ENCODE measurements at places on chromosomes 12 and 14.

GRCh38 chr12:92334552-92334951, 188.9 kb upstream of the BTG1 start:
- DNase-seq: no peak

DNA sequence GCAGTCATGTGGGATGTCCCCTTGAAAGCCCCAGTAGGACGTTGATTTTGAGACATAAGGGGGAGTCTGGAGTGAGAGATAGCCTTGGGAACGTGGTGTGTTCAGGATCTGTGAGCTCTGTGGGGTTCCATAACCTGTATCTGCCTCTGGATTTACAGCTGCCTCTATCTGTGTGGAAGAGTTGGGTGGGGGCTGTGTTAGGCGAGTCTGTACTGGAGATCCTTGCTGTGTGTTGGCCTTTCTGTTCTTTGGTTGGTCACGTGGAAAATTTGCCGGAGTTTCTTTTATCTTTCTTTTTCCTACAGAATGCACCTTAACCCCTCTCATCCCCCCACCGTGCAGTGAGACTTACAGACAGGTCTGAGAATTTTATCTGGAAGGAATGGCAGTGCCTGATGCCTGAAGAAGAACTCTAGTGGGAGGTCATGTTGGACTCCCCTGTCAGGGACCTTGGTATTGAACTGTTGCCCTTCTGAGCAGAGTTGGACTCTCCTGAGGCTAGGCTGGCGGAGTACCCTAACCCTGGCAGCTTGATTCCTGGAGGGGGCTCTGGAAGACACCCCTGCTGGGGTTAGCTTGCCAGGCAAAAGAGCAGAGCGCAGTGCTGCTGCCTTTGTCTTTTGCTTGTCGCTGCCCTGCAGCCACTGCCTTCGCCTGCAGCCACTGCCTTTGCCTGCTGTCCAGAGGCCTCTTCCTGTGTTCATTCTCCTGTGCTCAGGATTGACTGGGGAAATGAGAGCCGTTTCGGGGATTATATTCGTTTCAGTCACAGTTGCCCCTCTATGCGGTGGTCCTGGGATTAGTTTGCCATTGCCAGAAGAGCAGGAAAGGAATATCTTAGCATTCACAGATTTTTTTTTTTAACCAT, 34.1 kb downstream of the ZNF664 start:
- DNase-seq: no peak

DNA sequence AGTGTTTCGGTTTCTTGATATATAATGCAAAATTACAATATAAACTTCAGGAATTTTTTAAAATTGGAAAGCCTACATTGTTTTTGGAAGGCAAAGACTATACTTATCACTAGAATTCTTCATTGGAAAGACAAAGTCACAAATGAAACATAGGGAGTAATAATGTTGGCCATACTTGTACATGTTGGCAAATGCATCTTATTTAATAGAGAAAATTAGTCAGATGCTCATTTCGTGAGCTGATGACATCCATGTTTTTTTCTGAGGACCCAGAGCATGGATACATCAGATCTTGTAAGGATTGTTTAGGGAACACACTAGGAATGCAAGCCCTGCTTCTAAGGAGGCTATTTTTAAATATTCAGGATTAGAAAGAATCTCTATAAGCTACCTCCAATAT, 4.6 kb upstream of the SLC15A5 start:
- no peak for DNase-seq

DNA sequence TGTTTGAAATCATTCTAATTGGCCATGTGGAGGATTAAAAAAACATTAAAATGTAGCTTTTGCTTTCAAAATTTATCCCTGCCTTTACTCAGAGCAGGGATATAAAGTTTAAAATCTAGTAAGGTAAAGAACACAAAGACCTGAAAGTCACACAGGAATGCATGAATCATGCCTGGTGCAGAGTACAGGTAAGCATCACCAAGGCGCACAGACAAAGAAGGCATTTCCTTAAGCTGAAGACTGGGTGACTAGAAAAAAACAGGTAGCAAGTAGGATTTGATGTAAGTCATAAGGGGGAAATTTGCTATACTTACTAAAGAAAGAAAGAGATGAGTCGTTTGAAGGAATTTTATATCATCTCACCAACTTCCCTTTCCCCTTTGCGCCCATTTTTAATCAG, 405.6 kb downstream of the GXYLT1 start:
- DNase-seq: no peak

DNA sequence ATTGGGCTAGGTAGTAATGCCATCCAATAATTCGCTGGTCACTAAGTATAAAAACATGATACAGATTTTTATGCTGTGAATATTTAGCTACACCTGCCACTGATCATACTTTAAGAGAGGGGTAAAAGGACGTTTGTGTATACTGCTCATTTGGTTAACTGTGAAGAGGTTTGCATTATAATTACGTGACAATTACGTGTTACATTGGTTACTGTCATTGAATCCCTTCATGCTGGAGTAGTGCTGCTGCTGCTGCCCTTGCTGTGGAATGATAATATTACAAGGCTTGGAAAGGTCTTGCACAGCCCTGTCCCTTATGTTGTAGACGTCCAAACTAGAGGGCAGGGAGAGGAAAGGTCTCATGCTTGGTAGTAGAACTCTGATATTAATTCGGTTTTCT, 312.2 kb upstream of the ATP2B1 start:
- no peak for DNase-seq

Data from NCI-H1048 (cell line).